ENCODE measurements at places on chromosomes 6 and 20. TPM values are rescaled to one million over a fixed set of nuclear protein-coding genes. Genes with fewer than 3 reads are reported as not detected.

TFAP2A gene
- total RNA-seq: not detected

TSBP1 gene
- not detected for total RNA-seq

OTOR gene
- total RNA-seq: not detected

TBXT gene
- not detected for total RNA-seq

ULBP2 gene
- 0.65 TPM for total RNA-seq

PLAGL1 gene
- total RNA-seq: 24.3 TPM

PDE10A gene
- total RNA-seq: not detected

DOK5 gene
- 5.5 TPM for total RNA-seq

FNDC1 gene
- not detected for total RNA-seq

SCRT2 gene
- total RNA-seq: not detected

PREP gene
- total RNA-seq: 55.5 TPM

CTAGE9 gene
- total RNA-seq: not detected

C6orf15 gene
- not detected for total RNA-seq

BCAS1 gene
- not detected for total RNA-seq

SIRPD gene
- not detected for total RNA-seq

LINC00237 gene
- not detected for total RNA-seq
